ENCODE measurements at places on chromosomes 6 and 20.

GRCh38 chr6:20202324-20202658, 10.0 kb downstream of the MBOAT1 start:
- no peak for DNase-seq

GRCh38 chr6:9499709-9500108, 915.2 kb downstream of the TFAP2A start:
- DNase-seq, result no peak

DNA sequence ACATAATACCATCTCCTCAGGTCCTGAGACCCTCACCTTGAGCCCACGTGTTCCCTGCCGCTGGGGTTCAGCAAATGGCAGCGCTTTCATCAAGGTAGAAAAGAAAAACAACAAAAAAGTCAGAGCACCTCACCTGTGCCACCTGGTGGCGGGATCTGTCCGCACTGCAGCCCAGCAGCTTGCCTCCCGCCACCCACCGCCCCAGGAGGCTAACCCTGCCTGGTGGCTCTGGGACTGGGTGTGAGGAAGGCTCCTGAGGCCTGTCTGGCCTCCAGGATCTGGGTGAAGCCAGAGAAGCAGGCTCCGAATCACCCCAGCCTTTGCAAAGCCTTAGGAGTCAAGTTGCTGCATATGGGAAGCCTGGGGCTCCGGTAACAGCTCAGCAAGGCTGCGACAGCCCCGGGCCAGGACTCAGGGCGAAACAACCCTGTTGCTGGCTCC, 270.8 kb downstream of the BMP7 start:
- no peak for DNase-seq

- no peak for DNase-seq
Observed at GRCh38 chr6:147839708-147840610, 331.5 kb downstream of the SAMD5 start.

- no peak for DNase-seq
Observed at GRCh38 chr6:38776515-38776914, 61.4 kb downstream of the DNAH8 start.

All from MV-4-11 (cell line).